ENCODE measurements at places on chromosomes 16 and 17.
A peak's percentile ranks its signal among the peaks of the same experiment; 100 is the strongest.

GRCh38 chr16:80277182-80277581 lies 263.6 kb upstream of the DYNLRB2 start:
- no peak for DNase-seq

- DNase-seq: no peak
These were observed 10.0 kb downstream of the MAP2K3 start for GRCh38 chr17:21294321-21295035.

GRCh38 chr17:75552425-75553294 lies 27.2 kb downstream of the LLGL2 start:
- DNase-seq: peak; percentile 11

- DNase-seq: no peak
These were observed 411.7 kb downstream of the UTP18 start for GRCh38 chr17:51672065-51672464.

DNA sequence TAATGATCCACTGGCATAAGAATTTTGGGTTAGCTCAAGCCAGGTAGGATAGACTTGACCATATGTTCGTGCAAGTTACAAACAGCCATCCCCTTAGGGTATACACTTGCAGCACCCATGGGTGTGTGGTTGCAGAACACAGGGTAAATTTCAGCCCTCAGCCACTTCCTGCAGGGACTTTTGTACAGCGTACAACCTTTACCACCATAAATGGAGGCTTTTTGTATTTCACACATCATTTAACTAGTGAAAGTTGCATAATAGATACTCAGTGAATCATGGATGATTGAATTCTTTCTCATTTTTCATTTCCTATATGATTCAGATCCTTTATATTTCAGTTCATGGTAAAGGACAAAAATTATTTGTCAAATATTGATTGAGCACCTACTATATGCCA lies 473.9 kb downstream of the CDH13 start:
- no peak for DNase-seq

DNA sequence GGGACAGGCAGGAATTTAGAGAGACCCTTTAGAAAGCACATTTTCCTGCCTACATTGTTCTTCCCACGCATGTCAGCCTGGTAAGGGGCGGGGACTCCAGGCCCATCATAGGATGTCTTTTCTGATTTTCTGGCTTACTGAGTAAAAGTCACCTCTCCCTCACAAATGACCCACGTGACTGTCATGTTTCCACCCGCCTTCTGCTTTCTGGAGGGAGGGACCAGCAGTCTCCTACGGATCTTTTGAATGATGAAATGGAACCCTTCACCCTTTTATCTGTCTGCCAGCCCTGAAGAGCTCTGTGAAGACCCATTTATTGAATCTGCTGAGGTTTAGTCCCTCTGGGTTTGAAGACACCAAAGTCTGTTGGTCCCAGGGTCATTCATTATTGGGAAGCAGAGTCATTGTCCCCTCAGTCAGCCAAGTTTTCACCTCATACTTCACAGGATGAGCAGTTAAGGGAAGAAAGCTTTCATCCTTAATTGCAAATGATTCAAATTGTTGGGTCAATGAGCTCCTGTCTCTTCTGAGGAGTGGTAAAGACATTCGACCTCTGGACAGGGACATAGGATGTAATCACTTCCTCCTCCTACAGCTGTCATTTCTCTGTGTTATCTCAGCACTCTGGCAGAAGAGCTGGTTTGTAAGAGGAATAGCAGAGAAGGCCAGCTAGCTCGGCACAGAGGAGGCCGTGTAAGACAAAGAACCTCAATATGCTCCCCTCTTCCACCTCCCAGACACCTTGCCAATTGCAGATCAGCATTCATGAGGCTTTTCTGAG lies 446.1 kb downstream of the HS3ST3B1 start:
- no peak for DNase-seq

DNA sequence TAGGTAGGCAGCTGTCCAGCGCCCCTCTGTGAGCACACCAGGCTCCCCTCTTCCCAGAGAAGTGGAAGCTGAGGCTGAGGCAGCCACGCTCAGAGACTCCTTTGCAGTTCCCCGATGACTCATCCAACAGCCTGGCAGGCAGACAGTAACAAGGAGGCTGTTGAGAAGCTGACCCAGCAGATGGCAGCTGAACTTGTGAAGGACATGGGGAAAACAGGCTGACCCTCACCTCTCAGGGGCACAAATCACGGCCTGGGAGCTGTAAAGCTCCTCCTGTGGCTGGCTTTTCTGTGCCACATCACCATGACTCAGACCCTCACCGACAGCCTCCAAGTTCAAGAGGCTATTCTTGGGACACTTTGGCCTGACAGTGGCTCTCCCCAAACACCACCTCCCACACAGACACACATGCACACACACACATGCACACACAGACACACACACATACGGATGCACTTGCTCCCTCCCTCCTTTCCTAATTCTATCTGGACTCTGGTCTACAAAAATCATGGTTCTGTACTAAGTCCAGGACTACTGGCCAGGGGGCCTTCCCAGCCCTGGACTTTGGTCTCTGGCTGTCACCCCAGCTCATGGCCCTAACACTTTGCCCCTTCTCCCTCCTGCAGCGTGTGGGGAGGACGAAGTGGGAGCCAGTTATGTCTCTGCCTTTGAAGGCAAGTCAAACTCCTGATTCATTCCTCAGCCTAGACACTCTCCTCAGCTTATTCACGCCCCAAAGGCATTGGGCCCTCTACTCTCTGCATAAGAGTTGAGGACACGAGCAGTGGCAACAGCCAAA lies 23.2 kb downstream of the MAP3K14 start:
- DNase-seq: peak; percentile 99

GRCh38 chr17:73589363-73589980 lies 54.8 kb downstream of the SDK2 start:
- no peak for DNase-seq

DNA sequence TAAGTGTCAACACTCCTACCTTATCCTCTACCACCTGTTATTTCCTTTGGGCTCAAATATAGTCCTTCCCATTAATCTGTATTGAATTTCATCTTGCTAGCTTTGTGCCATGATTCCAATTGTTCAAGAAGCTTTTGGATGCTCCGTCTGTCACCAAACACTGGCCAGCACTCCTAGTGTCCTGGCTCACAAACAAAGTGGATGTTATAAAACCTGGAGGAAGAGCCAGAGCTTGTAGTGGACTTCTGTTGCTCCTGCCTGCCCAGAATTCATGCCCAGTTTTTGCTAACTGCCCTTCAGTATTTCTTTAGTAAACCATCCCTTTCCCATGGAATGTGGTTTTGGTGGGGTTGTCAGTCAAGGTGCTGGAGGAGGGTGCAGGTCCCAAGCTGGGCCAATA lies 77.2 kb upstream of the HS3ST2 start:
- no peak for DNase-seq

- DNase-seq: no peak
These were observed 874 bp downstream of the SLC25A19 start for GRCh38 chr17:75288359-75288758.

Data from RCC 7860 (cell line).